Activated CD4-positive, alpha-beta T cell treated with anti-CD3 and anti-CD28 coated beads, Interleukin-2, amount 10 ng/mL, durations not matched to agents 24 days and 14 days (primary cell): ENCODE measurements at places on chromosomes 16 and 17. TPM values are rescaled to one million over a fixed set of nuclear protein-coding genes. Genes with fewer than 3 reads are reported as not detected.

- H3K36me3 ChIP-seq: no peaks in the 10 kb centered on the region
- no peak overlapping the region for H3K4me3 ChIP-seq
- H3K27me3 ChIP-seq: no peaks in the 10 kb centered on the region
Observed at GRCh38 chr16:31242206-31242605, 17.6 kb upstream of the ITGAM start.

DNA sequence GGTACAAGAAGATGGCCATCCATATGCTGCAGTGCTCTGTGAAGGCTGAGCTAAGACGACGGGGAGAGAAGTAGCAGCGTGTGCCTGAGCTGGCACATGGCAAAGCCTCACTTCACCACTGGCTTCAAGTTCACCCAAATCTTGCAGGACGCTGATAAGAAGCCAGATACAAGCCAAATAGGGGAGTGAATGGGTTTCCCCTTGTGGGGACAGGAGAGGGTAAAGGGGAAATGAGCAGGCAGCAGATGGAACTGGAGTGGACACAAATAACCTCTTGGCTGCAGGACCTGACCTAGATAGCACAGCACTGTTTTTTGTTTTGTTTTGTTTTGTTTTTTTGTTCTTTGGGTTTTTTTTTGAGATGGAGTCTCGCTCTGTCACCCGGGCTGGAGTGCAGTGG is 21.0 kb upstream of the PITPNA start:
- H3K27ac ChIP-seq: no peak overlapping the region
- DNase-seq: no peak
- H3K36me3 ChIP-seq: no peaks in the 10 kb centered on the region

The ADAMTS18 gene
- not detected in 2 replicates for total RNA-seq

The NPIPA2 gene
- total RNA-seq: 3.1 and 6.5 TPM in 2 replicates

GRCh38 chr17:74361230-74362068 is at the start of gene BTBD17:
BTBD17 (minus strand) TSS chr17:74361868; CDS start chr17:74361819, 49 bp downstream.
- H3K27me3 ChIP-seq: peaks cover 17% of the 10 kb centered on the region
- H3K27ac ChIP-seq: no peak within 1 kb of the TSS
- H3K4me3 ChIP-seq: no peak within 1 kb of the TSS
- H3K36me3 ChIP-seq: peaks cover 2% of the 10 kb centered on the region
- peak; percentile 84 for DNase-seq

- no peaks in the 10 kb centered on the region for H3K36me3 ChIP-seq
- H3K4me3 ChIP-seq: no peak overlapping the region
- no peak for DNase-seq
- H3K27me3 ChIP-seq: peaks cover 20% of the 10 kb centered on the region
Observed at GRCh38 chr17:37674511-37674910, 31.3 kb upstream of the DDX52 start.

DNA sequence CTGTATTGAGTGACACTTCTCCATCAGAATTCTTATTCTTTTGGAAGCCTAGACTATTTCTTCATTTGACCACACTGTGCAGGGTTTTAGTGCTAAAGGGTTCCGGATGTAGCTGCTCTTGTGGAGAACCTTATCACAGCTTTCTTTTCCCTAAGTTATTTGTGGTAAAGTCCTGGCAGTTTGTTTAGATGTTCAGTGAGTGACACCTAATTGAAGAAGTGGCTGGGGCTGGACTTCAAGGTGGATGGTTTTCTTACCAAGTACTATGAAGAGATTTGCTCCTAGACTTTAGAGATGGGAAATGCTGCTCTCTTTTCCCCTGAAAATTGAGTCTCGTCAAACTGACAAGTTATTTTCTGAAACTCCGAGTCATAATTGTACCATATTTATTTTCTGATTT is 144.0 kb upstream of the TBX2 start:
- no peak overlapping the region for H3K27ac ChIP-seq
- no peaks in the 10 kb centered on the region for H3K27me3 ChIP-seq
- H3K4me3 ChIP-seq: no peak overlapping the region
- H3K36me3 ChIP-seq: no peaks in the 10 kb centered on the region

DNA sequence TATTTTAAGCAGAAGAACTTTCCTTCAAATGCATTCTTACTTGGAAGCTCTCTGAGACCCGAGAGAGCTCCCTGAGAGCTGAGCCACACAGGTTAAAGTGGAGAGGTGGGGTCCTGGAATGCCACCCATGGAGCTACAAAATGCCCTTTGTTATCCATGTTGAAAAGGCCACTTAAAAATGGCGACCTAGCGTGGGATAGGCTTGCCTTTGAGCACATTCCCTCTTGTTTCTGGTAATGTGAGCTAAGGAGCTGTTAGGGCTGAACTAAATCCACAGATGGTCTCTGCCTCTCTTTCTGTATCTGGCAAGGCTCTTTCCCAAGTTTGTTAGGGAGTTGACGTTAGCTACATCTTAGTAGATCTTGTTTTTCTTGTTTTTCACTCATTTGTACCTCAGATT is 171.6 kb downstream of the SNX29 start:
- H3K4me1 ChIP-seq: peaks cover 4% of the 10 kb centered on the region
- no peaks in the 10 kb centered on the region for H3K36me3 ChIP-seq
- no peak overlapping the region for H3K4me3 ChIP-seq
- H3K27me3 ChIP-seq: no peaks in the 10 kb centered on the region
- no peak overlapping the region for H3K27ac ChIP-seq

DNA sequence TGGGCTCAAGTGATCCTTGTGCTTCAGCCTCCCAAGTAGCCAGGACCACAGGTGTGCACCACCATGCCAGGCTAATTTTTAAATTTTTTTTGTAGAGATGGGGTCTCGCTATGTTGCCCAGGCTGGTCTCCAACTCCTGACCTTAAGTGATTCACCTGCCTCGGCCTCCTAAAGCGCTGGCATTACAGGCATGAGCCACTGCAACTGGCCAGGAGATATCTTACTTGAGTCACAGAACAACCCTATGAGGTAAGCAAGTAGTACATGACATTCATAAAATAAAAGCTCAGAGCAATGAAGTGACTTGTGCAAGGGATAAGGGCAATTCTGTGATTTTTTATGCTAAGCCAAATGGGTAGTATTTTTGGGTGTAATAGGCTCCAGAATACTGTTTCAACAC is 57.3 kb downstream of the CDC27 start:
- peaks cover 41% of the 10 kb centered on the region for H3K36me3 ChIP-seq
- no peaks in the 10 kb centered on the region for H3K27me3 ChIP-seq
- H3K4me1 ChIP-seq: peaks cover 6% of the 10 kb centered on the region
- H3K27ac ChIP-seq: no peak overlapping the region

DNA sequence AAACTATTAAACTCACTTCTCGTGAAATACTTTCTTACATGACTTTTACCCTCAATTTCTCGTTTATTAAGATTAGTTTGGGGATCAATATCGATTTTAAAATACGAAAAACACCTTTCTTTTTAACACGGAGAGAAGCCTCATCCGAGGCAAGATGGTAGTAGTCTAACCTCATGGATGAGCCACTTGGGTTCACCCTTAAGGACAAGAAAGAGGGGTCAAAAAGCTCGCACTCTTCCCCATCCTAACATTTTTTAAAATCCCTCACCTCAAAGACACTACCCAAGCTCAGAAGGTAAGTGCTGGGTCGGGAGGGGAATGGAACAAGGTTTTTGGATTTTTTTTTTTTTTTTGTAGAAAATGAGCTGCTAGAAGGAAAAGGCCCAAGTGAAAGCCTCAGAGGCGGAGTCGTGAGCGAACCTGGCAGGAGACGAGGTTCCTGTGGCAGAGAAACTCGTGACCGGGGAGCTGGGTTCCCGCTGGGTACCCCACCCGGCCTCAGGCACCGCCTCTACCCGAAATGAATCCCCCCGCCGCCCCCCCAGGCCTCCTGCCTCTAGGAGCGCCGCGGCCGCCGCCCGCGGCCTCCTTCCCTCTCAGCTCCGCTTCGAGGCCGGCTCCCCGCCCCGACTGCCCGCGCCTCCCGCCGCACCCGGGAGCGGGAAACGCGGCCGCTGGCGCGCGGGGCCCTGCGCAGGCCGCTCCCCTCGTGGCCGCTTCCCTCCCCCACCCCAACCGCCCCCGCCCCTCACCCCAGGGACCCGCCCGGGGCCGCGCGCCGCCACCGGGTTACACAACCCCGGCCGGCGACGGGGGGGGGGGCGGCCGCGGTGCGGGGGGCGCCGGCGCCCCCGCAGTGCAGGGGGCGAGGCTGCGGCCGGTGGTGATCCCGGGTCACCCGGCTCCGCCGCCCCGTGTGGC is 1.6 kb downstream of the NUFIP2 start:
- H3K4me1 ChIP-seq: peaks cover 40% of the 10 kb centered on the region
- H3K27me3 ChIP-seq: no peaks in the 10 kb centered on the region
- H3K4me3 ChIP-seq: peak overlapping the region; percentile 99
- DNase-seq: peak; percentile 83

GRCh38 chr16:29256501-29256981 is 150.0 kb downstream of the NPIPB11 start:
- H3K27ac ChIP-seq: no peak overlapping the region
- no peaks in the 10 kb centered on the region for H3K36me3 ChIP-seq
- H3K27me3 ChIP-seq: no peaks in the 10 kb centered on the region
- no peak overlapping the region for H3K4me3 ChIP-seq
- no peak for DNase-seq
- no peaks in the 10 kb centered on the region for H3K4me1 ChIP-seq

The FAM83G gene
- total RNA-seq: 15.7 and 17.8 TPM in 2 replicates

The GPRC5C gene
- 0.42 and 0.54 TPM in 2 replicates for total RNA-seq

GRCh38 chr17:28120766-28121165 is 78.3 kb downstream of the NLK start:
- H3K4me3 ChIP-seq: no peak overlapping the region
- H3K36me3 ChIP-seq: peaks cover 11% of the 10 kb centered on the region
- peaks cover 20% of the 10 kb centered on the region for H3K4me1 ChIP-seq

The TBC1D3H gene
- not detected in 2 replicates for total RNA-seq

The TPSD1 gene
- not detected in 2 replicates for total RNA-seq

DNA sequence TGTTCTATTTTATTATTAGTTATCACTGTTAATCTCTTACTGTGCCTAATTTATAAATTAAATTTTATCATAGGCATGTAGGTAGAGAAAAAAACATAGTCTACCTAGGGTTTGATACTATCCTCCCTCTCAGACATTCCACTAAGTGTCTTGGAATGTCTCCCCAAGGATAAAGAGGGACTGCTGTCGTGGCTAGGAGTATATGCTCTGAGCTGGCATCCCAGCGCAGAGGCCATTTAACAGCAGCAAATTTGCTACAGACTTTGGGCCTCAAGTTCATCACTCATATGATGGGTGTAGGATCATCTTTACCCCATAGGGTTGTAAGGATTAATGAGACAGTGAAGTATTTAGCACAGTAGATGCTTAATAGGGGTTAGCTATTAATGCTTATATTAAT is 56.7 kb downstream of the ZFHX3 start:
- H3K4me3 ChIP-seq: no peak overlapping the region
- DNase-seq: no peak
- no peaks in the 10 kb centered on the region for H3K36me3 ChIP-seq
- no peaks in the 10 kb centered on the region for H3K4me1 ChIP-seq

DNA sequence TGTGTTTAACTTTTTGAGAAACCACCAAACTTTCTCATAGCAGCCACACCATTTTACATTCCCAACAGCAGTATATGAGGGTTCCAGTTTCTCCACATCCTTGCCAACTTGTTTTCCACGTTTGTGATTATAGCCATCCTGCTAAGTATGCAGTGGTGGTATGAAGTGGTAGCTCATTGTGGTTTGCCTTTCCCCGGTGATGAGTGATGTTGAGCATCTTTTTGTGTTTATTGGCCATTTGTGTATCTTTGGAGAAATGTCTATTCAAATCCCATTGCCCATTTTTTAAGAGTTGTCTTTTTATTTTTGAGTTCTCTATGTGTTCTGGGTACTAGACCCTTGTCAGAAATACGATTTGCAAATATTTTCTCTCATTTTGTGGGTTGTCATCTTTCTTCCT is 17.4 kb downstream of the SF3B3 start:
- peaks cover 18% of the 10 kb centered on the region for H3K4me1 ChIP-seq
- no peaks in the 10 kb centered on the region for H3K27me3 ChIP-seq
- peaks cover 66% of the 10 kb centered on the region for H3K36me3 ChIP-seq

DNA sequence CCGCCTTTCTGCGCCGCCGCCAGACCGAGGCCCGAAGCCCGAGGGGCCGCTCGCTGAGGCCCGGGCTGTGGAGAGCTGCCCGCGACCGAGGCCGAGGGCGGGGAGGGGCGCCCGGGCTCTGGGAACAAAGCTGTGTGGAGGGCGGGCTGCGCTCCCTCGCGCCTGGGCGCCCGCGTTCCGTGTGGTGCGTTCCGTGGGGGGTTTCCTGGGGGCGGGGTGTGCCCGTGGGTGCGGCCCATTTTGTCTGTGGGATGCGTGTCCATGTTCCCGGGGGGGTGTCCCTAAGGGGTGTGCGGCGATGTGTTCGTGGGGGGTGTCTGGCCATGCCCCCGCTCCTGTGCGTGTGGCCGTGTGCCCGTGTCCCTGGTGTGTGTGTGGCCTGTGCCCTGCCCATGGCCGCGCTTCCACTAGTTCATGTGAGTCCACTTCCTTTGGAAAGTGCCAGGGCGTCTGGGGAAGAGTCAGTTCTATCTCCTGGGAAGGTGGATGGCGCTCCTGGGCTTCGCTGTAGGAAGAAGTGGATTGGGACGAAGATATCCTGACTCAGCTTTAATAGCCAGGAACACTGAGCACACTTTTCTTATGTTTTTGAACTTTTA is 520 bp downstream of the JPT2 start:
- peak overlapping the region; percentile 93 for H3K27ac ChIP-seq
- H3K4me1 ChIP-seq: peaks cover 34% of the 10 kb centered on the region
- H3K36me3 ChIP-seq: peaks cover 40% of the 10 kb centered on the region
